ENCODE measurements at places on chromosomes 2 and 18.

DNA sequence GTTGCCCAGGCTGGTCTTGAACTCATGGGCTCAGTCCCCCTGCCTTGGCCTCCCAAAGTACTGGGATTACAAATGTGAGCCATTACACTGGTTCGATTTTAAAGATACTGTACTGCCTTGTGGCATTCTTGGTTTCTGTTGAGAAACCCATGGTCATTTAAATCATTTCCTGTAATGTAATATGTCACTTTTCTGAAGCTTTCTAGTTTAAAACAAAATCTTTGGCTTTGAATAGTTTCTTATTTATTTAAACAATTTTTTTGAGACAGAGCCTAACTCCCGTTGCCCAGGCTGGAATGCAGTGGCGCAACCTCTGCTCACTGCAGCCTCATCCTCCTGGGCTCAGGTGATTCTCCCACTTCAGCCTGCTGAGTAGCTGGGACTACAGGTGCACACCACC lies 8.9 kb downstream of the ZNF512 start:
- no peak for DNase-seq

DNA sequence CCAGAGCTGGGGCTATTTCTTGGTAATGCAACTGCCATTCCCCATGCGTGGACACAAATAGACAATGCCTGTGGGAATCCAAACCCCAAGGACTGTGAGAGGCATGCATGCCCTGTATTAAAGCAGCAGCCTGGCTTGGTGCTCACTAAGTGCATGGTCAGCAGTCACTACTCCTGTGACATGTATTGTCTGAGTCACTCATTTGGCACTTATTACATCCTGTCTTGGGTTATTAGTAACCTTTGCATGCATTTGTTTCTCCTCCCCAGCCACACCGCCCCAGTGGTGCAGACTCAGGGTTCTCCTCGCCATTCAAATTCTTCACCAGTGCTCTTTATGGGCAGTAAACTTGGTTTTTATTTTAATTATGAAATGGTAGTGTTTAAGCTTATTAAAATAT lies 30.2 kb downstream of the PRKCE start:
- DNase-seq: no peak

- DNase-seq: no peak
Measured at GRCh38 chr2:7180638-7181370, 263.6 kb downstream of the RNF144A start.

DNA sequence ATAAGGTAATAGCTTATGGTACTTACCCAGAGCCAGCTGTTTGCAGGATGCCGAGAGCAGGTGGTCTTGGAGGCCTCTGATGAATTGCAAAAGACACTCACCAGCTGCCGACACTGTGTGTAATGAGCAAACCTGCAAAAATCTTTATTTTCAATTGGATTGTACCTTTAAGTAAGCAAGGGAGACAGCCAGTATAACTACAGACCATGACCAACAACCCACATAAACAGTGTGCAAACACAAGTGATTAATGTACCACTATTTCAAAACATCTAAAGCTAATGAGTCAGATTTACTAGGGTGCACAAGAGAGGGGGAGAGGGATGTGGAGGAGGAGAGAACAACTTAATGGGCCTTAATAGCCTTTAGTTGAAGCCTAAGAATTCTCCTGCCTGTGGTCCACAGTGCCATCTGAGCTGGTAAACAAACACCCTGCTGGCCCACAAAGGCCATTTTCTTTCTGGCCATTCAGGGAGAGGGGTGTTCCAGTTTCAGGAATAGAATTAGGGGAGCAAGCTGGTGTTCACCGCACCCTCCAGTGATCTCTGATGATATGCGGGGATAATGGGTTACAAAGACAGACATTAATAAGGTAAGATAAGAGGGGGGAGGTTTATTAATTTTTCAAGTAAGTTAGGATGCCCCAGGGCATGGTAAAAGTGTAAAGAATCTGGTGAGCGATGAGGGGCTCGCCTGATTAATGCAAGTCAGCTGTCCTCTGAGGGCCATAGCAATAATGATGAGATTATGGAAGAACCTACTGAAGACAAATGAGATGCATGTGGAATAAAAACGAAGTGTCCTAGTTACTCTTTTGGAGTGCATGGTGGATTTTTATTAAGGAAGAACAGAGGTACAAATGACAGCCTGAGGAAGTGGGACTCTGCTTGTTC lies 196.4 kb downstream of the HRH4 start:
- no peak for DNase-seq

- DNase-seq: no peak
Measured at GRCh38 chr2:65277118-65277517, 49.5 kb downstream of the ACTR2 start.

GRCh38 chr2:24909555-24910177 lies 10.4 kb downstream of the ADCY3 start:
- DNase-seq: no peak

DNA sequence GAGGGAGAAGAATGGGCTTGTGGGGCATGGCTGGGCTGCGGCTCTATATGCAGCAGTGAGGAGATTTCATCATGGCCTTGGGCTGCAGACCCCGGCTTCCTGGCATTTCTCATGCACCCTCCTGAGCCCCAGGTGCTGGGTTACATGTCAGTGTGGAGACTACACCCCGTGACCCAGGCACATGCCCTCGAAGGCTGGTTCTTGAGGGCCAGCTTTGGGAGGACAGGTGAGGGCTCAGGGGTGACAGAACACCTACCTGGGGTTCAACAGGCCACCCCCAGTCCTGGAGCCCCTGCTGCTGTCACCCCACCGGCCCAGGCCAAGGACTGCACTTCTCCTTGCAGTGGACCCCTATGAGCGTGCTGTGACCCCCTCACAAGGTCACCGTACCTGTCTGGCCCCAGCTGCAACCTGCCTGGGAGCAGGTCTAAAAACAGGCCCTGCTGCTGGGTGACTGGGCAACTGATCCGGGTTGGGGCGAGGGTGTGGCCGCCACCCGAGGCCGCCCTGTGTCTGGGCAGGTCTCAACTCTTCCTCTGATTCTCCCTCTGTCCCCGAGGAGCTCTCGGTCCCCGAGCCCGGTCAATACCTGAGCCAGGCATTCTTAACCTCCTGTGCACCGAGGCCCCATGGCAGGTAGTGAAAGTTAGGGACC lies 94.8 kb upstream of the OTOS start:
- DNase-seq: no peak

DNA sequence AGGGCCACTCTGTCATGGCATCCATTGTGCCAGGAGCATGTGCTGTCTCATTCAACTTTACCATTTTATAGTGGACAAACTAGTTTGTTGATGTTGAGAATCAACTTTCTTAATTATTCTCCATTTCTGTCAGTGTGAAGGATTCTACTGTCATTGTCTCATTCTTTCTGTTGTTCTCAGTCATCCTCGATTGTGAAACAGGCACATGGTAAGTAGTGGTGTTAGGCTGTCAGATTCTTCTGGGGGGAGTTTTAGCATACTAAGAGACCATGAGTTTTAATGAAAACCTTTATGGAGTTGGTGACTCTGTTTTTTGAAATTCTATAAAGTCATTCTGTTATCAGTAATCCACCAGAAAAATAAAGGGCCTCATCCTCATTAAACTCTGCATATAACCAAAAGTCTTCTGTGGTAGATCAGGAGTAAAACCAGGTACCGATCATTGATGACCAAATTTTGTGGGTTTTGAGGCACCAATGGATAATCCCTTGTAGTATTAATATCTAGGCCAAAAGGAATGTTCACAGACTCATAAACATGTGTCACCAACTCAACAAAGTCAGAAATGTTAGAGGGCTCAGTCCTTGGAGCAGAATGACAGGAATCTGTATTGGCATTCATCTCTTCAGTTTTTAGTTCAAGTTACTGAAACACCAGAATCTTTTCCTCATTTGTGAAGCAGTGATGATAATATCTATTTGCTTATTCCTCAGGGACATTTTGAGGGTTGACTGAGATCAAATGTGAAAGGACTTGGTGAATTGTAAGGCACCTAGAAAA lies 73.2 kb downstream of the CERS6 start:
- no peak for DNase-seq

All from stimulated activated CD4-positive, alpha-beta T cell treated with anti-CD3 and anti-CD28 coated beads, Interleukin-4, amount 100 ng/mL, for 4 hours (primary cell).